ENCODE measurements at places on chromosomes 1 and 21. TPM values are rescaled to one million over a fixed set of nuclear protein-coding genes. Genes with fewer than 3 reads are reported as not detected.

MEGF6 gene
- 5.8 TPM for total RNA-seq

LDLRAD1 gene
- total RNA-seq = not detected

LEFTY2 gene
- not detected for total RNA-seq

SFPQ gene
- 260 TPM for total RNA-seq

All from activated naive CD4-positive, alpha-beta T cell treated with anti-CD3 and anti-CD28 coated beads for 36 hours (primary cell).